ENCODE measurements at places on chromosomes 1 and 21.
A peak's percentile ranks its signal among the peaks of the same experiment; 100 is the strongest.

- DNase-seq = no peak
These were observed 403.3 kb downstream of the KIF26B start for GRCh38 chr1:245558069-245558468.

GRCh38 chr1:224287714-224288113 is 42.3 kb downstream of the NVL start:
- no peak for DNase-seq

GRCh38 chr1:160681066-160681890 is 30.3 kb downstream of the CD48 start:
- peak; percentile 86 for DNase-seq

DNA sequence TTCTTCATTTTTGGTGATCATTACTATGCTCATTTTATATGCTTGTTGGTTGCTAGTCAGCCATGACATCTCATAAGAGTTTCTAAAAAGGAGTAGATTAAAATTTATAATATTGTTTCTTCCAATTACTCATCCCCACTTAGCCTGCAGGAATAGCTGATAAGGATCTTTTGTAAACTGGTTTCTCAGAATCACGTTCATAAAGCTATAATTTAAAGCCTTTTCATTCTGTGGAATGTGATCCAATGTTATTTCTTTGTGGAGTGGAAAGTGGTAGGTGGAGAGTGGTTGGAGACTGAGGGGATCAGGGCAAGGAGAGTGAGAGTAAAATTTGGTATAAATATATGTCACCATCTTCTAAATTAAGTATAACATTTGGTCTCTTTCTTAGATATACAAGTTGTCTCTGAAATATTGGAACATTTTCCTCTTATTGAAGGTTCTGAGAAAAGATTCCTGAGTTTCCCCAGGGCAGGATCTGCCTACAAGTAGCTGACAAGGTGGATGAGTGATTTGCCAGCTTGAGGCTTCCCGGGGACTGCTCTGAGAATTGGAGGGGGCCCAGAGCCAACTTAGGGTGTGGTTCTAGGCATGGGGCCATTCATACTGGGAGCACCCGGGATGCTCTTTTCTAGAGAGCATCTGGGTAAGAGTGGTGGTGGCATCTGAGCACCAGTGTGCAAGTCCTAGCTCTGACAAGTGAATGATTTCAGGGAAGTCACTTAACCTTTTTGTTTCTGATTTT is 116.4 kb downstream of the TBX19 start:
- DNase-seq = no peak

GRCh38 chr21:33244779-33245105 is 15.0 kb downstream of the IFNAR2 start:
- DNase-seq = no peak

DNA sequence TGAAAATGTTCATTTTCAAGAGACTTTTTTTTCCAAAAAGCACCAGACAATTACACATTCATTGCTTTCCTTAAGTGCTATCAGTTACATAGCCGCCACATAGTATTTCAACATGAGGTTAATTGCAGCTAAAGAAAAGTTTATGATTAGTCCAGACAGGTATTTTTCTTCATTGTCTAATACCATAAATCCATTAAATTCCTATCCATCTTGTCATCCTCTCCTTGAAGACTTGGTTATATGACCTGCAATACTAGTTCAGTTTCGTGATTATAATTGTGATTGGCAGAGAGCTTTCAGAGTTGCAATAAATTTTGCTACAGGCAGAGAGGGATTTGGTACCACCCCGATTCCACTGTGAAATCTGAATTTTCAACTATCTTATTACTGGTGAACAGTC is 437.7 kb downstream of the GPATCH2 start:
- DNase-seq = no peak

DNA sequence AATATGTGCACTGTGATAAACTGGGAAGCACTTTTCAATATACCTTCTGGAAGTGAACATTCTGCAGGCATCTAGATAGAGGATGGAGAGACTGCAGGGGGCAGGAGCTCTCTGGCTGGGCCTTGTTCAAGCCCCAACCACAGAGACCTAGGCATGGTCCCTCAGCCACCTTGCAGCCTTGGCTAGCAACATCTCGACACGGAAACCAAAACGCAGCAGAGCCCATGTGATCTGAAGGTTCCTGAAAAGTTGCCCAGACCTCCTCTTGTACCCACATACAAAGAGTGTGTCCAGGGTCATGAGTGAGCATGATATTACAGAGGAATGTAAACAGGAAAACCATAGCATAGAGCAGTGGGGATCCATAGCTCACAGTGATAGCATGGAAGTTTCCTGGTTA is 33.1 kb upstream of the SAMD11 start:
- DNase-seq = no peak

DNA sequence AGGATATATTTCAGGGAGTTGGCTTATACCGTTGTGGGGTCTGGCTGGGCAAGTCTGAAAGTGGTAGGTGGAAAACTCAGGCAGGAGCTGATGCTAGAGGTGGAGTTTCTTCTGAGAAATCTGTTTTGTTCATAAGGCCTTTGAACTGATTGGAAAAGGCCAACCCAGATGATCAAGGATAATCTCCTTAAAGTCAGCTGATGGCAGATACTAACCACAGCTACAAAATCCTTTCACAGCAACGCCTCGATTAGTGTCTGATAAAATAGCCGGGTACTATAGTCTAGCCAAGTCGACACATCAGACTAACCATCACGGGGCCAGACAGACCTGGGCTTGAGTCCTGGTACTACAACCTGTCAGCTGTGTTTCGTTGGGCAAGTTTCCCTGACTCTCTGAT is 21.4 kb downstream of the OPRD1 start:
- no peak for DNase-seq

DNA sequence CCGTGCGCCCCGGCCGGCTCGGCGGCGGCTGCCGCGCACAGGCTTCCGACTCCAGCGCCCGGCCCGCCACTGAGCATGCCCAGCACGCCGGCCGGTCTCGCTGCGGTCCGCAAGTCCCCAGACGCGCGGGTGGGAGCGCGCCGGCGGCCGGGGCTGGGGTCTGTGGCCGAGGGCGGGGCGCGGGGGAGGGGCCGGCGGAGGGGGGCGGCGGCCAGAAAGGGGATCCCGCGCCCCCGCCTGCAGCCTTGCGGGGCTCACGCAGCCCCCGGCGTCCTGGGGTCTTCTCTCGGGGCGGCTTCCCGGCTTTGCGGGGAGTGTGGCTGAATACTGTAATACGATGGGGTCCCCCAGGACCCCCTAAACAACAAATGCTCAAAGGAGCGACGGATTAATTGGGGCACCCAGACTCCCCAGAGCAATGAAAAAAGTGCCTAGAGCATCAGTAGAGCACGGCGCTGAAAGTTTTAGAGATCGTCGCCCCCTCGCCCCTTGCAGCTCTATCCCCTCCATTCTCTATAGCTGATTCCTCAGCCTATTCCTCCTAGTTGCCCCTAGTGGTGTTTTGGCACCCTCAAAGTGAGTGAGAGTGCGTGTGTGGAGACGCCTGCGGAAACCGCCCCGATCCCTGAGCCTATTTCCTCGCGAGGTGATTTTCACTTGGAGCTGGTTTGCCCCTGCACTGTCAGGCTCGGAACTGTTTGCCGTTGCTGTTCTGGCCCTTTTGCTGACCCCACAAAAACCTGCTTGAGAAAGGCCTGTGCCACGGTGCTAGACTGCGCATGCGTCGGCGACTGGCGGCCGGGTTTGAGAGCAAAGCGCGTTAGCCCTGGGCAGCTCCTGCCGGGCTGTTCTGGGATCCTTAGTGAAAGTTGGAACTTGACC is at the start of gene VAV3:
Gene VAV3, minus strand, starts transcription at position 71 of the 882 bp plus-strand sequence. CDS start 311 bp downstream, outside the sequence.
- peak; percentile 52 for DNase-seq

GRCh38 chr1:117389284-117389683 is 22.0 kb downstream of the MAN1A2 start:
- DNase-seq = no peak

DNA sequence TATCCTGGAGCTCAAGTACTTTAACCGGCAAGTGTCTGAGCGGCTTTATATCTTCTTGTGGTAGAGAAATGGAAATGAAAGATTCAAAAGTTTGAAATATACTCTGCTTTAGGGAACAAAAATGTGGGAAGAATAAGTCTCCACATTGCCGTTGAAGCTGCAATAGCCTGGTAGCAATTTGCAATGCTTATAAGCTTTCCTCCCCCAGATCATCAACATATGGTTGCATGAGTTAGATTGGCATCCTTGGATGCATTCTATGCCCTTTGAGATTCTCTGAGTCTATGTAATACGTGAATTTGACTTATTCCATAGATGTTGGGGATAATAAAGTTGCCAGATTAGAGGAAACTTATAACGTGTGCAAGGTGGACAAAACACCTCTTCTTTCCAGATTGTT is 86.1 kb upstream of the KCNK1 start:
- DNase-seq = no peak

- DNase-seq = no peak
These were observed 11.8 kb downstream of the TPM3 start for GRCh38 chr1:154179946-154180687.

DNA sequence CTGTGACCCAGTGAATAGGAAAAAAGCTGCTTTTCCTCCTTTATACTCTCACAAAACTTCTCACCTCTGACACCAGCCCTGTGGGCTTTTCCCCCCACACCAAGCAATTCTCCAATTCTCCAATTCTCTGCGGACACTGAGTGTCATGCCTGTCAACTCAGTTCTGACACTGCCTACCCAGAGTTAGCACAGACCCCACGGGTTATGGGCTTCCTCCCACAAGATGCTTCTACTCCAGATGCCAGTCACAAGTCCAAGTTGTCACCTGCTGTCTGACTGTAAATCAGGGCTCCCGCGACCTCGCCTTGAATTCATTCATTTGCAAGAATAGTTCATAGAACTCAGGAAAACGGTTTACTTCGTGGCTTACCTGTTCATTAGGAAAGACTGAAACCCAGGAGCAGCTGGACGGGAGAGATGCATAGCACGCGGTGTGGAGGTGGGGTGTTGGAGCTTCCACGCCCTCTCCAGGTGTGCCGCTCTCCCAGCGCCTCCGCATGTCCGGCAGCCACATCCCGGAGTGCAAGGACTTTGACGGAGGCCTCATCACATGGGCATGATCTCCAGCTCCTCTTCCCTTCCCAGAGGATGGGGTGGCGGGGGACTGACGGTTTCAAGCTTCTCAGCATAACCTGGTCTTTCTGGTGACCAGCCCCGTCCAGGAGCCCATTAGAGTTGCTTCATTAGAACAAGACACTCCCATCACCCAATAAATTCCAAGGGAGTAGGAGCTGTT is 154.7 kb downstream of the PGBD5 start:
- DNase-seq = no peak

DNA sequence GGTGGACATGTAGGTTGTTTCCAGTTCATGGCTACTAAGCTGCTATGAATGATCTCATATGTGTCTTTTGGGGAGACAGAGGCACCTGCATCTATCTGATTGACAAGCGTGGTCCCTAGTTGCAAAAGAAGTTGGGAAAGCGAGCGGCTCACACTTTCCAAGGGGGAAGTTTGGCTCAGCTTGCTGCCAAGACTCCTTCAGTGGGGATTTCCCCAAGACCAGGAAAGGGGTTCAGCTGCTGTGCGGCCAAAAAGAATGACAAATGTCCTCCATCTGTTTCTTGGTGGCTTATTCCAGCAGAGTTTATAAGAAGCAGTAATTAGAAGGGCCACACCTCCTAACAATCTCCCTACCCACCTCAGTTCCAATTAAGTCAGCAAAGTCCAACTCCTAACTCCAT is 128.5 kb upstream of the GALNT2 start:
- no peak for DNase-seq

DNA sequence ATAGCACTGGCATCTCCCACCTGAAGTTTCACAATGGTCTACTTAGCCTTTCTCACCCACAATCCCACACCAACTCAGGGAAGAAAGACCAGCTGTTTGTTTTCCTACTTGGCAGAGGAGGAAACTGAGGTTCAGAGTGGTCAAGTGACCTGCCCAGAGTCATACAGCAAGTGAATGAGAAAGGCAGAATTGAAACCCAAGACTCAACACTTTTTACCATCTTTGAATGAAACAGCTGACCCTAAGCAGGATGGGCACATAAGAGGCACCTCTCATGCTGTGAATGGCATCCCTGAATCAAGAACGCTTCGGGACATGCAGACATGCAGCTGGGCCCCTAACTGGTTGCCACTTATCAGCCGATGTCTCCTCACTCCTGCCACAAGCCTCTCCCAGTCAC is 193.8 kb downstream of the HIVEP3 start:
- DNase-seq = no peak

GRCh38 chr1:9827558-9828185 is 3.9 kb upstream of the CLSTN1 start:
- DNase-seq = no peak

DNA sequence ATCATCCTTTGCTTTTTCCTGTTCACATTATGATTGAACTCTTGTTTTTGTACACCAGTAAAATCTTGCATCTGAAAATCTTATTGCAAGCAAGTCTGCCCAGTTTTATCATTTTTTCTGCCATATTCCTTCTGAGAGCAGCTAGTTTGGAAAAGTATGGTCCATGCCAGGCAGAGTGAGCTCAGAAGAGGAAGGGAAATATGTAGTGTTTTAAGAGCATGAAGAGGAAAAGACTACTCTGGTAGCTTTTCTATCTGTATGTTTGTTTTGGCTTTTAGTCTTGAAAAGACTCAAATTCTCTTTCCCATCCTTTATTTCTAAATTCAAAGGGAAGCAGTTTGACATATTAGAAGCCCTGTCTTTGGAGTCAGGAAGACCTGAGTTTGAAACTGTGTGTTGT is 125.8 kb downstream of the NFIA start:
- no peak for DNase-seq

GRCh38 chr1:168092566-168093355 is 44.0 kb downstream of the GPR161 start:
- DNase-seq = no peak

DNA sequence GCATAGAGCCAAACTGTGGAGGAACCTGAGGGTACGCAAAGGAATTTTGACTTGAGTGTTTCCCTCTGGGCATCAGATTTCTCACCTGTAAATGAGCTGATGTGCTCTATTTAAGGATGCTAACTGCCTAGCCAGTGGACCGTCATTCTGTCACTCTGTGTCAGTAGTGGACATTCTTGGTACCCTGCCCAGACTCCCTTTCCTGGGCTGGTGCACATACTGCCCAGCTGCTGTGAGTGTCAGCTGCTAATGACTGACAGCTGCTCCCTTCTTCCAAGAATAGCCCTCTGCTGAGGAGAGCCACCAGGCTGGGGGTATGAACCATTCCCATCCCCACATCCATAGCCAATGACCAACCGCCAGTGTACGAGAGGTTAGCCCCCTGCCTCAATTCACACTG is 193.1 kb upstream of the DAB1 start:
- DNase-seq = no peak

GRCh38 chr1:95127380-95127779 is 10.2 kb downstream of the TLCD4 start:
- DNase-seq = no peak

DNA sequence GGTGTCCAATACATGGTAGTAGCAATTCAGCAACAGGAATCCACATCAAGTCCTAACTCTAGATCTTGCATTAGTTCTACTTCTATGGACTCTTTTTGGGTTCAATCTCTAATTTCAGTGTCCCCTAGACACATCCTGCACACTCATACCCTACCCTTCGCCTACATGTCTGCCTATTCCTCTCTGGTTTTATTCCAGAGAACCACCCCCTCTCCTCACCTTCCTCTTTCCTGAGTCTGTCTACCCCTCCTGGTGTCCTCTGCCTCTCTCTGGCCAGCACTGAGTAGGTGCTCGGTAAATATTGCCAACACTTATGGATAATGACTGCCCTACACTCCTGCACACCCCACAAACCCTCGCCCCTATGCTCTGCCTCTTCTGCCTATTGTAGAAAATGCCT is 9.5 kb downstream of the TAL1 start:
- no peak for DNase-seq
